ENCODE measurements at places on chromosomes 3 and 15.

- DNase-seq: no peak
Observed at GRCh38 chr3:127216415-127217261, 23.7 kb downstream of the PRR23E start.

GRCh38 chr3:110858549-110858948 lies 213.1 kb upstream of the NECTIN3 start:
- DNase-seq: no peak

DNA sequence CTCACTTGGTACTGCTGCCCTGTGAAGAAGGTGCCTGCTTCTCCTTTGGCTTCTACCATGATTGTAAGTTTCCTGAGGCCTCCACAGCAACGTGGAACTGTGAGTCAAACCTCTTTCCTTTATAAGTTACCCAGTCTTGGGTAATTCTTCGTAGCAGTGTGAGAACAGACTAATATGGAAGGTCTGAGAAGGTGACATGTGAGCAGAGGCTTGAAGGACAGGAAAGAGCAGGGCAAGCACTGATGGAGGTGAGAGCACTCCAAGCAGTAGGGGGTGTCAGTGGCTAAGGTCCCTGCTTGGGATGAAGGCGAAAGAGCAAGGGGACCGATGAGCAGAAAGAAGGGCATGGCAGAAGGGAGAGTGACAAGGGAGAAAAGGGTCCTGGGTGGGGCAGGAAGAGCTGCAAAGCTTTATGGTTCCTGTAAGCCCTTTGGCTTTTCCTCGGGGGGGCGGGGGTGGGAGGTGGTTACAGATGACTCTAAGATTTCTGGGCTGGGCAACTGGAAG lies 3.5 kb downstream of the EIF4E3 start:
- DNase-seq: no peak

GRCh38 chr15:93088200-93088980 lies 621 bp downstream of the RGMA start:
- no peak for DNase-seq

GRCh38 chr15:92020207-92020606 lies 166.7 kb downstream of the SLCO3A1 start:
- no peak for DNase-seq

- DNase-seq: no peak
Observed at GRCh38 chr3:8183627-8184026, 318.0 kb upstream of the LMCD1 start.

- no peak for DNase-seq
Observed at GRCh38 chr3:114216186-114216970, 21.0 kb downstream of the ZNF80 start.

Measured in GDM1 (cell line).